DMS79 (cell line): ENCODE measurements at places on chromosomes 13 and 19.

- DNase-seq = no peak
Measured at GRCh38 chr19:38068826-38069225, 155.2 kb downstream of the DPF1 start.

DNA sequence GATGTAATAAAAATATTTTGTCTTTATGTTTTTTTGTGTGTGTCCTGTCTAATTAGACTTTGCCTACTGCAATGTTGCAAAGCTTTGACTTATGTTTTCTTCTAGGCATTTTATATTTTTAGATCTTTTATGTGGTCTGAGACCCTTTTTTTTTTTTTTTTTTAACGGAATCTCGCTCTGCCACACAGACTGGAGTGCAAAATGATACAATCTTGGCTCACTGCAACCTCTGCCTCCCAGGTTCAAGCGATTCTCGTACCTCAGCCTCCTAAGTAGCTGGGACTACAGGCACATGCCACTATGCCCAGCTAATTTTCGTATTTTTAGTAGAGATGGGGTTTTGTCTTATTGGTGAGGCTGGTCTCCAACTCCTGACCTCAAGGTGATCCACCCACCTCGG is 8.5 kb upstream of the ZNF304 start:
- DNase-seq = no peak

GRCh38 chr19:56107626-56108351 is 13.3 kb downstream of the ZNF787 start:
- DNase-seq = no peak

GRCh38 chr13:69585656-69586055 is 522.0 kb upstream of the ATXN8OS start:
- DNase-seq = no peak

- no peak for DNase-seq
Measured at GRCh38 chr19:43525836-43526771, 897 bp downstream of the ETHE1 start.

DNA sequence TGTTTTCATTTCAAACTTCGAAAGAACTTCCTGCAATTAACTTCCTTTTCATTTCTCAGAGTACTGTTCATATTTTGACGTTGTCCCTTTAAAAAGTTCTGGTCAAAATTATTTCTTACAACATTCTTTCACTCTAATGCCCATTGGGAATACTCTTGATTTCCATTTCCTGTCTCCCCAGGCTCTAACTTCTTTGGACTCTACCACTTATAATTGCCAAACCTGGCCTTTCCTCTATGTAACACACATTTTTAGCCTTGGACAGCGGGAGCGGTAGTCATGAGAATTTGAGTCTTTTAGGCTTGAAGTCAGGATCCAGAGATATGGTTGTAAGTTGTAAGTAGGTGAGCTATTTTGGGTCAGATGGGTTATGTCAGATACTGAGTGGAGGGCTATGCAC is 163.5 kb upstream of the SPRY2 start:
- no peak for DNase-seq

- no peak for DNase-seq
Measured at GRCh38 chr19:32676186-32676894, 692 bp downstream of the RGS9BP start.

- no peak for DNase-seq
Measured at GRCh38 chr13:28678809-28679208, 19.9 kb downstream of the POMP start.
